Femur (tissue), 1 donor: ENCODE measurements at places on chromosomes 1 and 21.

DNA sequence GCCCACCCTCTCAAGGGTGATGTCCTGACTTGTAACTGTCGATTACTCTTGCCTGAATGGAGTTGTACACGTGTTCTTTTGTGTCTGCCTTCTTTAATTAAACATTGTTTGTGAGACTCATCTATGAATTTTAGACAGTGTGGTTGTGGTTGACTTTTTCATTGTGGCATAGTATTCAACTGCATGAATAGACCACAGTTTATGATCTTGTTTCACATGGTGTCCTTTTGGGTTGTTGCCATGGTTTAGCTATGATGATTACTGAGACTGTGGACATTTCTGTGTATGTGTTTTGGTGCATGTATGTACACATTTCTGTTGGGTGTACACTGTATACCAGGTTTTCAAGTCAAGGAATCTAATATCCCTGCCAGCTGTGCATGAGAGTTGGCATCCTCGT is 30.1 kb downstream of the PRMT2 start:
- DNase-seq: no peak

- DNase-seq: peak; percentile 81
Measured at GRCh38 chr1:6330410-6330911, 63.1 kb downstream of the ACOT7 start.

- no peak for DNase-seq
Measured at GRCh38 chr1:221994274-221994698, 252.4 kb upstream of the DUSP10 start.

DNA sequence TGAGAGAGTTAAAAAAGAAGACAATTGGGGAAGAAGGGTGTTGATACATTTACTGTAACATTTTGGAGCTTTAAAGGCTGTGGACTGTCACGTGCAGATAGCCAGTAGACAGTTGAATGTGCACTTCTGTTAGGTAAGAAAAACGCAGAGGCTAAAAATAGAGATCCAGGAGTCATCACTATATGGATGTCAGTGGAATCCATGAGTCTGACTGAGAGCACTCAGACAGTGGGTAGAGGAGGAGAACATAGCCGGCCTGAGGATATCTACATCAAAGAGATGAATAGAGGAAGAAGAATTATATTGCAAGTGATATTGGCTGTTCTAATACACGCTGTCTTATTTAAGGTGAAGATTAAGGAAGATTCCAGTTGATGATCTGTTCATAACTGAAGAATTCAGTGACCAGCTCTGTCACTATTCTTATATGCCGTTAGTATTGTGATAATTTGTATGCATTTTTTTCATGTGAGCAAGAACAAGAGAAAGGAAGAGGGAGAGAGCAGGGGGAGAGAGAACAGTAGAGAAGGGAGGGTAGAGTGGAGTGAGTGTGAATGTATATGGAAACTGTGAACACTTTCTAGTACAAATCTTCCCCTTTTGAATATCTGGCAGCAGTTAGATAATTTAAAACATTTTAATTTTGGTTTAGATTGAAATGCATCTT is 344.8 kb downstream of the CHRM3 start:
- DNase-seq: no peak

DNA sequence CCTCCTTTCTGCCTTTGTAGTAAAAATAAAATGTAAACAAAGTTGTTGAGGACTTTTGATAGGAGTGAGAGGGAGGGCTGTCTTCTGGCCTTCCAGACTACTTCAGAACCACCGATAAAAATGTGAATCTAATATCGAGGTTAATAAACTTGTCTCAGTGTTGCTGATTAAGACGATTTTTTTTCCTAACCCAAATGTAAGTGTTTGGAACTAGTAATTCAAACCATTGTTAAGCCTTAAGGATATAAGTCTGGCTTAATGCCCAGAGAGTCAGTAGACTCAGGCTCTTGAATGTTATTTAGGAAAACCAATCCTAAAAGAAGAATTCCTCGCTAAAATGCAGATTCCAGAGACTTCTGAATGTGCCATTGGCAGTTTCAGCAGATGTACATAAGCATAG is 356.9 kb downstream of the SIPA1L2 start:
- no peak for DNase-seq

GRCh38 chr1:45694823-45695222 is 6.8 kb downstream of the TMEM69 start:
- no peak for DNase-seq

DNA sequence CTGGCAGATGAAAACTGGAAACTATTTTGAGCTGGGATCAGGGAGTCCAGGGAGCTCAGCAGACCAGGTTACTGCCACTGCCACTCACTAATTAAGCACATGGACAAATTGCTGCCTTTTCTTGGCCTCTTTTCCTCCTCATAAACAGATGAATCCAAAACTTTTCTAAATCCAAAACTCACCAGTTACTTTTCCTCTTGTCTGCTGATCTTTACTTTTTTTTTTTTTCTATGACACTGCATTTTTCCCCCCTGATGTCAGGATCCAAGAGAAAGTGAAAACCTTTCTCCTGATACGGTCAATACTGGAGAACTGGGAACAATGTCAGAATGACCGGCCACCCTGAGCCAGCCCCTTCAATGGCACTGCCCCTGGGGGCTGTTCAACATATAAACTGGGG is 405.8 kb downstream of the DUSP10 start:
- no peak for DNase-seq

DNA sequence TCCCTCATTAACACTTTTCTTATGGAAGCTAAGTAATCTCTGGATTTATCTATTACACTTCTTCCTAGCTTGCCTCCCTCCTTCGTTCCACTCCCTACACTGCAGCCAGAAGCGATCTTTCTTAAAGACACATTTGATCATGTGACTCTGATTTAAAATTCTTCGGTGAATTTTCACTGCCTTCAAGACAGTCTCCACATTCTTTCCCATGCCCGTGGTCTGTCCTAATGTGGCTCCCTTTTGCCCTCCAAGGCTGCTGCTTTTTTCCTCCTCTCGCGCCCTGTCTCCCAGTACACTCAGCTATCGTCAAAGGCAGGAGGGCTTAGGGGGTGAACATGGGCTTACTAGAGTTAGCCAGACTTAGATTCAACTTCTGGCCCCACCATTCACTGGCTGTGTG is 64.4 kb downstream of the SDCCAG8 start:
- no peak for DNase-seq

GRCh38 chr1:228392111-228392936 is 14.3 kb downstream of the TRIM11 start:
- peak; percentile 10 for DNase-seq

DNA sequence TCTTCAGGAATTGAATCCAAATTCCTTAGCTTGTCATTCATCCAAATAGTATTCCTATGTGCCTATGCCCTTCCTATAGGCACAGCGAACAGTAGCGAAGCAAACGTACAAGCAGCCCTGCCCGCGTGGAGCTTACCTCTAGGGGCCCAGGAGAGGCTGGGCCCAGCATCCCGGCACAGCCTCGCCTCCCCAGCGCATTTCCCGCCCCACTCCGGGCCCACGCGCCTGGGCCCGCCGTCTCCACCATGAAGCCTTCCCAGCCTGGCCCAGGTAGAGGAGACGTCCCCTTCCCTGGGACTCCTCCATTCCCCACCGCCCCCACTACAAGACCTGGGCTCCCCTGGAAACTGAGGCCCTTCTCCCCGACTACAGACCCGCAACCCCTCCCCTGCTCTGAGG is 245 bp upstream of the TMEM269 start:
- no peak for DNase-seq

- DNase-seq: no peak
Measured at GRCh38 chr1:237670302-237670701, 220.4 kb downstream of the ZP4 start.

DNA sequence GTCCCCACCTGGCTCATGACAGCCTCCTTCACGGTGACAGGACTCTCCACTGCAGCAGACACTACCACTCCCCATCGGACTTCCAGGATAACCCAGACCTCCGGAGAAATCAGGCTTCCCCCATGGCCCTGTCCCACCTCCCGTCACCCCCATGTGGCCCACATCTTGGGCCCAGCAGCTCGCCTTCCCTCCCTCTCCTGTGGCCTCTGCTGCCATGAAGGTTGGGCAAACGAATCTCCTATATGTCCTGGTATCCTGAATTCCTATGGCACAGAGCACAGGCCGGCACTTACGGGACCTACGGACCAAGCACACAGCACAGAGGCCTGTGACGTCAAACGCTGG is 82.0 kb downstream of the NPHP4 start:
- no peak for DNase-seq

DNA sequence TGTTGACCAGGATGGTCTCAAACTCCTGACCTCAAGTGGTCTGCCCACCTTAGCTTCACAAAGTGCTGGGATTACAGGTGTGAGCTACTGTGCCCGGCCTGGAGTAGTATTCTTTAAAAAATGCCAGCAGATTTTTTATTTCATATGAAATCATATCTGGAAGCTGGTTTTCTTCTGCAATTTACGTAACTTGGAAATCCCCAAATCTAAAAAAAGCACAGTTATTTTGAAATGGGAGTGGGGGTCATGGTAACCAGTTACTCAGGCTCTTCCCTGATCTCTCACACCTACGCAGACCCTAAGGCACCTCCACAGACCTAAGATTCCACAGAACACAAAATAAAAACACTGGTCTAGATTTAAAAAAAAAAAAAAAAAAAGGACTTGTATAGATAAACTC is 219.8 kb downstream of the DAB1 start:
- DNase-seq: no peak

GRCh38 chr1:99146129-99146848 is 118.0 kb upstream of the PLPPR4 start:
- no peak for DNase-seq

DNA sequence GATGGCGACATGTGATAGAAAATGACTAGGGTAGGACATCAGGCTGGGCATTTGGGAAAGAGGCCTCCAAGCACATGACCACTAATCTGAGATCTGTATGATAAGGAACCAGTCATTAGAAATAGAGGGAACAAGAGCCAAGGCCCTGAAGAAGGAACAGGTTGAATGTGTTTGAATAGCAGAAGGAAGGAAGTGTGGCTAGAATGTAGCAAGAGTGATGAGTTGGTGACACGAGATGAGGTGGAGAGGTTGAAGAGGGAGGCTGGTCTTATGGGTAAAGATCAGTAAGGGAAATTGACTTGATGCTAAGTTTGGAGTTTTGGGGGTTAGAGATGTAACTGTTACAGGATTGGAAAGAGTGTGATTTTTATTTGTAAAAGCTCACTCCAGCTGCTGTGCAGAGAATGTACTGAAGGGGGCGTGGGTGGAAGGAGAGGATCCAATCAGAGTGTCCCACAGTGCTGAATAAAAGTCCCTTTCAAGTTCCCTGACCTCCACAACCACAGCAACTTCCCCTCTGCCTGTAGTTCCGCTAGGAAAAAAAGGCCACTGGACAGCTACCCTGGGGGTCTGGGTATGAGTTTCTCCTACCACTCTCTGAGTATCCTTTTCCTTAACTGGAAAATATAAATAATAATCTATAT is 295.0 kb downstream of the OMA1 start:
- no peak for DNase-seq

DNA sequence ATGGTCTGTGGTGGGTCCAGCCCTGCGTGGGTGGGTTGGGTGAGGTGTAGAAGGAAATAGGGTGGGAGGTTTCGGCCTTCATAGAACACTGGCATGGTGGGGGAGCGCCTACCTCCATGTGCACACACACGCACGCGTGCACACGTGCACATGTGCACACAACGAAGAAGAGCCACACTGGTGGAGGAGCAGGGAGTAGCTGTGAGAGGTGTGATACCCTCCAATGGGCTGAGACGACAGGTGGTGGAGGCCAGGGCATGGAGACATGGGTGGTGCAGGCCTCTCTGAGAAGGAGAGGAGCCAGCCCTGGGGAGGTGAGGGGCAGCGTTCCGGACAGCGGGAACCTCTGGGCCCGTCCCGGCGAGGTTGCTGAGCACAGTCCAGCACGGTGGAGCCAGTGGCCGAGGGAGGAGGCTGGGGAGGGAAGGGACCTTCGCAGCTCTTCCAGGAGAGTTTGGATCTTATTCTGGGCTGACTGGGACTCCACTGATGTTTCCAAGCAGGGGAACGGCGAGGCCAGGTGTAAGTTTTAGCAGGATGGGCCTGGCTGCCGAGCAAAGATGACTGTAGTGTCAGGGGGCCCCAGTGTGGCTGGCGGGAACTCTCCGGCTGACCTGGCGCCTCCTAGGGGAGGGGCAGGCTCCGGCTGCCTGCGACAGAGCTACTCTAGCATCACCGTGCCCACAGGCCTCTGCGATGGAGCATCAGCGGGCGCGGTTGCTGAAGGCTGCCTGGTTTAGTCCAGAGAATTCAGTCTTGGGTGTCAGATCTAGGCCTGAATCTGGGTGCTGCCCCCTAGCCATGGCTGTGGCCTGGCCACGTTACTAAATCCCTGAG is 107.2 kb downstream of the ARHGEF10L start:
- DNase-seq: no peak

GRCh38 chr1:23451441-23451840 is 26.9 kb upstream of the TCEA3 start:
- no peak for DNase-seq

- no peak for DNase-seq
Measured at GRCh38 chr1:29687166-29687565, 450.8 kb downstream of the PTPRU start.

DNA sequence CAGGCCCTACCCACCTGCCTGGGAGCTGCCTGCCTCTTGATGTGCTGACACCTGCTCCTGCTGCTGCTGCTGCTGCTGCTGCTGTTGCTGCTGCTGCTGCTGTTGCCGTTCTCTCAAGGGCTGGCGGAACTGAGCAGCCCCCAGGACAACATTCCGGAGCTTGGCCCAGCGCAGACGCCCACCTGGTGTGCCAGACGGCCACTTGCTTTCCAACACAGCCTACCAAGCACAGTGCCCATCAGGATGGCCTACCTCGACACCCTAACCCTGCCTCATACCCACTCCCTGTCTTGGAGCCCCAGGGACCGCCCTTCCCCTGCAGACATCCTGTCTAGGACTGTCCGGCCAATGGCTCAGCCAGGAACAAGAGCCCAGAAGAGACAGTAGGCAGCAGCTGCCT is 11.8 kb downstream of the DENND4B start:
- no peak for DNase-seq

- DNase-seq: no peak
Measured at GRCh38 chr21:43572446-43572845, 86.8 kb downstream of the HSF2BP start.

DNA sequence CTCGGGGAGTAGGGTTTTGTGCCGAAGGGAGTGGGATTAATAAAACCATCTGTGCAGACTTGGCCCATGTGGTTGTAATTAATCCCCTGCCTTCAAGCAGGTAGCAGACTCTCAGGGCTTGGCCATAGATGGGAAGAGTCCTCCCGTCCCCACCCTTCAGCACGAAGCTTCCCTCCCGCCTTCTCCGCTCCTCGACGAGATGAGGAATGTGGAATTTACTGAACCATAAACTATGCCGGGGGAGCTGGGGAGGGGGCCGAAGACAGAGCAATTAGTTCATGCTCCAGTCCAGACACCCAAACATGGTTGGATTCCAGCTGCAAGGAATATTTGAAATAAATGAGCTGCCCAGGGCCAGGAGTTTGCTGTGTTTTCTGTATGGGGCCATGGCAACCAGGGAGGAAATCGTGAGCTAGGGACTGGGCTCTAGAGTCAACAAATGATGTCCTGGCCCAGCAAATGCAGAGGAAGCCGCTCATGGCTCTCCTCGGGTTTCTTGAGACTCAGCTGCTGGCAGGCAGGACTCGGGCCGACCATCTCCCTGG is 78.8 kb downstream of the SPSB1 start:
- DNase-seq: peak; percentile 93

GRCh38 chr1:78913950-78914349 is 92.6 kb downstream of the ADGRL4 start:
- no peak for DNase-seq

GRCh38 chr1:100671601-100672000 is 47.9 kb upstream of the VCAM1 start:
- DNase-seq: no peak

GRCh38 chr1:156643049-156643777 is 1.3 kb downstream of the BCAN start:
- DNase-seq: no peak

GRCh38 chr21:23949493-23949892 is 1657.8 kb downstream of the MRPL39 start:
- DNase-seq: no peak
